ENCODE measurements at places on chromosomes 1 and 21.

DNA sequence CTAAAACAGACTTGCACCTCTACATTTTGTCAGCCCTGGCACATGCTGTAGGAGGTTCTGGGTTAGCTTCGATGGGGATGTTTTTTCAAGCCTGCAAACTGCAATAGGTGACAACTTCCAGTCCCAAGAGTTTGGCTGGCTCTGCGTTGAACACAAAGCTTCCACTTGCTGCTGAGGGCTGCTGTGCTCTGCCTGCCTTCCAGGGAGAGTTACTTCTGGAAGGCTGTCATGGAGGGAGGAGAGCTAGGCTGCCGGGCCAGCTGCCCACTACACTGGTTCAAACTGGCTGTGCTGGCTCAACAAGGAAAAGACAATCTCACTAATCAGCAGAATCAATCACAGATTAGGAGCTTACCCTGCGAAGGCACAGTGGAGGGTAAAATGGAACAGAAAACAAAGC lies 46.7 kb upstream of the PPP2R5A start:
- no peak for DNase-seq

DNA sequence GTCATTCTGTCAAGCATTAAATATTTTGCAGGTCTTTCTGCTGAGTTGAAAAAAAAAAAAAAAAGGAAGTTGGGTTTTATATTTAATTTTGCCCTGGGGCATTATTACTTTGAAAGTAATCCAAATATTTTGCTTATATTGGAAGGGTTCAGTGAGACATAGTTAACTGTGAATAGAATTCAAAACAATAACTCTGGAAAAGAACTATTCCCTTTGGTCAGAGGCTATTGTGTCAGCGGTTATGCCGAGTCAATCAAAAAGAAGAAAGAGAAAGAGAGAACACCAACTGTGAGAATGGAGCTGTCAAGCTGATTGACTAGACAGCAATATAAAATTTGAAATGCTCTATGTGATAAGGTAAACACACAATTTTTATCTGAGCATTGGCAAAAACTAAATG lies 761.7 kb downstream of the ADGRL2 start:
- no peak for DNase-seq

- DNase-seq = no peak
These were observed 10.1 kb downstream of the ZC3H12A start for GRCh38 chr1:37484325-37485051.

- DNase-seq = no peak
These were observed 423.0 kb downstream of the RPS6KC1 start for GRCh38 chr1:213474054-213474453.

- no peak for DNase-seq
These were observed 20.6 kb downstream of the MYOG start for GRCh38 chr1:203065191-203065590.

- DNase-seq = no peak
These were observed 87.9 kb downstream of the ZZZ3 start for GRCh38 chr1:77594366-77595112.

GRCh38 chr1:95449516-95449915 lies 215.5 kb downstream of the RWDD3 start:
- DNase-seq = no peak

- no peak for DNase-seq
These were observed 91.7 kb upstream of the DSCAM start for GRCh38 chr21:40938611-40939010.

DNA sequence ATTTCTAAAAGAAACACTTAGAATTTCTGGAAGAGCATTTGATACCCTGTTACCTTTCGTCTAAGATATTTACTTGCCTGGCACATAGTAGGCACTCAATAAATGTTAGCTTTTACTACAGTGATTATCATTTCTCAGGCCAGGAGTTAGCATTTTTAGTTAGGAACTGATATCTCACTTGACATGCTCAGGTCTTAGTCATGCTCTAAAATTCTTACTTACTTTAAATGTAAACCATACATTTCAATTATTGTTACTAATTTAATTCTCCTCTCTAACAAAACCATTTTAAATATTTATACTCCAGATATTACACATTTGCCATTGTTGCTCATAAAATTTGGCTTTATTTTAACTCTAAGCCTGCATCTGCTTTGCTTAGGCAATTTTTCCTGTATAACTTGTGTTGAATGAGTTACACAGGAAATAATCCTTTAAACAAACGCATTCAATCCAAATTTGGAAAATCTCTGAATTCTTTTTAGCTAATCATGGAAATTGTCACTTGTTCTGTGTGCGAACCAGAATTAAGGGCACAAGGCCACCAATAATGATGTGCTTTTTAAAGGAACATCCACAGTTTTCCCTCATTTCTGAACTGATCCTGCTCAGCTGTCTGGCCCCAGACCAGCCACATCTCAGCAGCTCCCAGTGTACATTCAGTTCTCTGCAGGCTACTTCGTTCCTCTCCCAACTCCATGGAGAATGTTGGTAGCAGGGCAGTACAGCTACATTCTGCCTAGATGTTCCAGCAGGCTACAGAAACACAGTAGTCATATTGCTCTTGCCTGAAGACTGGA lies 15.6 kb downstream of the NIBAN1 start:
- no peak for DNase-seq

- DNase-seq = no peak
These were observed 41.2 kb upstream of the PDC start for GRCh38 chr1:186502087-186502486.

GRCh38 chr1:67053535-67053784 lies 488 bp downstream of the SLC35D1 start:
- no peak for DNase-seq
